ENCODE measurements at places on chromosomes 5 and 9. TPM values are rescaled to one million over a fixed set of nuclear protein-coding genes. Genes with fewer than 3 reads are reported as not detected.

RASEF gene
- 0.44 TPM for total RNA-seq

CDX1 gene
- total RNA-seq: 0.57 TPM

CARTPT gene
- total RNA-seq: not detected

LRRC19 gene
- total RNA-seq: not detected

PTPRD gene
- 4.6 TPM for total RNA-seq

HSPB3 gene
- total RNA-seq: 1.0 TPM

PCDH1 gene
- total RNA-seq: 4.2 TPM

NR6A1 gene
- 0.66 TPM for total RNA-seq

SLIT3 gene
- total RNA-seq: 0.66 TPM

NCS1 gene
- total RNA-seq: 26.5 TPM

OR1J2 gene
- not detected for total RNA-seq

ACOT12 gene
- 0.57 TPM for total RNA-seq

ALDH1A1 gene
- total RNA-seq: 3.5 TPM

SPINK13 gene
- total RNA-seq: not detected

SMIM33 gene
- not detected for total RNA-seq

RAB3C gene
- not detected for total RNA-seq
